ENCODE measurements at places on chromosomes 6 and 20.

- DNase-seq: no peak
These were observed 572.5 kb downstream of the PKHD1 start for GRCh38 chr6:51514748-51515402.

- no peak for DNase-seq
These were observed 27.9 kb downstream of the PPARD start for GRCh38 chr6:35370124-35370741.

DNA sequence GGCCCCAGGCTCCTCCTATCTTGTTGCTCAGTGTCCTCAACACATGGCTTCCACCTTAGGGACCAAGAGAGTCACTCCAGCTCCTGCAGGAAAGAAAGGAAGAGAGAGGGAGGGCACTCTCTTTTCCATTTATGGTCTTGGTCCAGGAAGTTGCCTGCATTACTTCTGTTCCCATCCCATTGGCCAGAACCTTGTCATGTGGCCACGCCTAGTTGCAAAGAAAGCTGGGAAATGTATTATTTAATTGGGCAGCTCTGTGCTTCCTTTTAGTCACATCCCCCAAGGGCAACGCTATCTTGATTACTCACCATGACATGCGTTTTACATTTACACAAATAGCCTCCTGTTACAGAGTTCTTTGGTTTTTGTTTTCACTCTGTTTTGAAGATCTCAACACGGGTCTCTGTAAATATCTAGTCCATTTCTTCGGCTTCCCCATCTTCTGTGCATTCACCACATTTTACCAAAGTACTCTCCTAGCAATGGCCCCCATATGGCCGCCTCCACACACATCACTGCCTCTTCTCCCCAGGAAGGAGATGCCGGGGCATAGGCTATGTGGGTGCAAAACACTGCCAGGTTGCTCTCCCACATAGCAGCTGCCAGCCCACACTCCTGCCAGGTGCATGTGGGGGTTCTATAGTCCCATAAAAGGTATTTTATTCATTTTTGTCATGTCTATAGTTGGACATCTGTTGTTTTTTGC is 35.7 kb upstream of the ZMYND8 start:
- DNase-seq: peak; percentile 34

- no peak for DNase-seq
These were observed 59.5 kb downstream of the SCAF8 start for GRCh38 chr6:154792761-154793160.

DNA sequence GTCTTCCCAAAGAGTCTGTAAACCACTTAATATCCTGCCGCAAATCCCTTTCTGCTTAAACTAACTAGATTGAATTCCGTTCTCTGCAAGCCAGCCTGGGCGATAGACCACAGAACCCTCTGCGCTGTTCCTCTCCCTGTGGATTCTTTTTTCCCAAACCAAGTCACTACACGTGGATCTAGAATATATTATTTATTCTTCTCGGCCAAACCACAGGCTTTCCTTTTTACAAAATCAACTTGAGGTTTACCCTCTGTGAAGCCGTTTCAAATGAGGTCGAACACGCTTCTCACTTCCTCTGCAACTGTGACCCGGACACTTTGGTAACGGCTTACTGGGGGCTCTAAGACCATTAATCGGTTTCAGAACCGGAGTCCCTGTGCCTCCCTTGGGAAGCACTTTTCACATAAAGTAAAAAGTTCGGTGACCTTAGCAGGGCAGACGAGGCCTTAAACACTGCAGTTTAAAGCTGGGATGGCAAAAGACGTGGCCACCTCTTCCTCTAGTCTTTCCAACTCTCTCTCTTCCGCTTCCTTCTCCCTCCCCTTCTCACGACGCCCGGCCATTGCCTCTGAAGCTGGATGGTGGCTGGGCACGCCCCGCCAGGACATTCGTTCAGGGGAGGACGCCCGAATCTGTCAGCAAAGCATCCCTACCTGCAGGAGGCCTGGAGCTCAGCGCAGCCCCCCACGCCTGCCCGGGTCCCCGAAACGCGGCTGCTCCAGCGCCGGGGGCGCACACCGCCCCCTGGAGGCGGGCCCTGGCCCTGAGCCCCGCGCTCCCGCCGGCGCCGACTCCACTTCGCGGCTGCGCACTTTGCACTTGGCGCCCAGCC is 55.0 kb upstream of the FOXC1 start:
- DNase-seq: peak; percentile 66

DNA sequence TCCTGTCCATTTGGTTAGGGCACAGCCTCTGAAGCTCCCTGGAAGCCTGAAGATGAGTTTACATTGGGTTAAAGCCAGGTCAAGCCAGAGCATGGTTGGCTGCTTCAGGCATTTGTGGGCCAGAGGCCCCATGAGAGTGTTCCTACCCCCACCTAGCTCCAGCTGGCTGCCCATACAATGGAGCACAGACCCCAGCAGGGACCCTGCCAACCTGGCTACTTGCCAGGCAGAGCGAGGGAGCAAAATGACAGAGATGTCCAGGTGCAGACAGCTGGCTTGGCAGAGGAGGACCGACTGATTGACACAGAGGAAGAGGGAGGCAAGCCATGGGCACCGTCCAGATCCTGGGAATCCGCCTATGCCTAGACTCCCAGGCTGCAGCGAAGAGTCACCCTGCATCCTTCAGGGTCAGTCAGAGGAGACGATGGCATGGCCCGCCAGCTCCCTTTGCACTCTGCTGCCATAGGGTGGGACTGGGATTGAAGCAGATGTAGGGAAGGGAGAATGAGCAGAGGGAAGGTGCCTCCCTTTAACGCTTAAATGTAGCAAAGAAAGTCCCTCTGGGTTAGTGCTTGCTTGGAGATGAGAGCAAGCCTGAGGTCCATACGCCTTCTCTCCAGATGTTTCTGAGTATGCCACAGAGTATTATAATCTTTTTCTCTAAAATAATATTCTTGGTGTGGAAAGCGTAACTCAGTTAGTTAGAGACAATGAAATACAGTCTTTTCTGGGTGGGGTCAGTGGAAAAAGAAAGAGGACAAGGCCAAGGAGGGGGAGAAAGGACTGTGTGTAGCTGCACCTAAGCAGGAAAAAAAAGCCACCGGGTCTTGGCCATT is 77.6 kb upstream of the FYN start:
- DNase-seq: no peak
